ENCODE measurements at places on chromosomes 12 and 14.

DNA sequence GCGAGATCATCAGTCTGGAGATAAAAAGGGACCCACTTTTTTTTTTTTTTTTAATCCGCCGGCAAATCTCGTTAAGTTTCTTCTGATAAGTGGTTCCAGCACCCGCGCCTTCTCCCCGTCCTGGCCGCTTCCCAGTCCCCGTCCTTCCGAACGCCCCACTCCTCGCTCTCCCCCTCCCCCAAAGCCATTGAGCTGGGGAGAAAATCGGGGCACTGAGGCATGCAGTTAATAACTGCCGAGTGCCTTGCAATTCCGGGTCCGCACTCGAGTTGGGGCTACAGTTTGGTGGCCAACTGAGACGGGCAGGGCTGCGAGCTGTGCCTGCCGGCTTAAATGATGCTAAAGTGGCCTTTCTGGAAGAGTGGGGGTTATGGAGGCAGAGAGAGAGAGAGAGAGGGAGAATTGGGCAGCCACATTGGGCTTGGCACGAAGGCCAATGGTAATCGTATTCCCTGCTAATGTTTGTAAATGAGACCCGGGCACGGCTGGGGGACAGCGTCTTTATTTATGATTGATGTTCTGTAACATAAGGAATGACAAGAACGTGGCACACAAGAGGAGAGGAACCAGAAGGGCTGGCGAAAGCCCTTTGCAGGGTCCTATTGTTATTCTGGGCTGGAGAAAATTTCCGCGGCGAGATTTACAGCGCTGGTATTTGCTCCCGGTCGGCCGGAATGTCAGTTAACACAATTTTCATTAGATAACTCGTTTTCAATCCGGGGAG lies 115.4 kb upstream of the MYL2 start:
- DNase-seq: no peak

- DNase-seq: no peak
Observed at GRCh38 chr14:33393895-33394368, 455.3 kb downstream of the NPAS3 start.

- DNase-seq: no peak
Observed at GRCh38 chr12:60394665-60395064, 798.8 kb downstream of the SLC16A7 start.

DNA sequence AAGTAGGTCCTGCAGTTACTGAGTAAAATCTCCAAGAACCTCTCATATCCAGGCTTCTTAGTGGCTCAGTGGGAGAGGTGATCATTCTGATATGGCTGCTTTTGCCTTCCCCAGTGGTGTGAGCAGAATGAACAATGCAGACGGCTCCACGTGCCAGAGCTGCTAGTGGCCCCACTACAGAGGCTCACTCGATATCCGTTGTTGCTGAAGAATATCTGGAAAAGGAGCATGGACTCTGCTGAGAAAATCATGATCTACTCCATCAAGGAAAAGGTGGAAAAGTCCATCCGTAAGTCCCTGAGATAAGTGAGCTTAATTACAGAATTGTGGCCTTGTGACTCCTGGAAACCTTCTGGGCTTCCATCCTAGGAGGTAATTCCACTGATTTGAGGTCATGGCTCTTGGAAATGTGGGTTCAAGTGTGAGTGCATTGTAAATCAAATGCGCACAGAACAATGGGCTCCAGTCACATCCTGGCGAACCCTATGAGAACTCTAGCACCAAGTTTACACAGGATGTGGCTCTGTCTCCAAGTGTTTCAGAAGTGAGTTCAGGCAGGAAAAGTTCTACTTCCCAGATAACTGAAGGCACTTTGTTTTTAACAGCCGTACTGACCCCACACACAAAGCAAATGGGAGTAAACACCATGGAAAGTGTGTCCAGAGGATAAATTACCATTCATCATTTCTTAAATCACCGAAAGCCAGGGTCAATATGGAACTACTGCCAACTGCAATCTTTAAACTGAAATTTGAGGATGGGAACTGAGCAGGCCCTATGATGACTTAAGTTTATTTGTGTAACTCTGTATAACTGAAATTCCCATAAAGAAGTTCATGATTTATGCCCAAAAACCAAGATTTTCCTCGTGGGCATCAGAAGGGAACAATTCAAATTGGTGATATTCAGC lies 51.4 kb downstream of the PLEKHG7 start:
- no peak for DNase-seq

DNA sequence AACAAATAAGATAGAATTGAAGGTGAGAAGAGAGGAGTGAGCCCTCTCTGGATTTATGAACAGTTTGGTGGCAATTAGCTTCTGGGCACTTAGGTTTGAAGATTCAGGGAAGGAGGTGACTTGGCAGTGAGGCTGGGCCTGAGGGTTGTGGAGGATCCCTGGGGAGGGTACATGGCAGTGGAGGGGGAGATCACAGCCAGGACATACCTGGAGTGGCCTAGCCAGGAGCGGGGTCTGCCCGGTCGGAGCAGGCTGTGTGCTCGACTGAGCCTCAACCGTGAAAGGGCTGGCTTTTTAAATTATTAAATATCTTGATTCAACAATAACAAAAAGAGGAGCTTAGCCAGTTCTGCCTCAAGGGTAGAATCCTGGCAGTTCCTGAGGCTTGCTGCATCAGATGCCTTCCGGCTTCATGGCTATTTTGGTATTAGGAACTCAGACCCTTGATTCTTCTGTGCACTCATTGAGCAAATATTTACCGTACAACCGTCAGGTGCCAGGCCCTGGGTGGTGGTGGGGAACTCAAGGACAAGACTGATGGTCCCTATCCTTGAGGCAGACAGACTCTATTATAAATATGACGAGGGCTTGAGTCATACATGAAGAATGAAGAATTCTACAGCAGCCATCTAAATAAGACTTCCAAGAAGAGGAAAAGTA lies 73.4 kb downstream of the SPTB start:
- DNase-seq: no peak

- DNase-seq: no peak
Observed at GRCh38 chr14:105171004-105171673, 2.6 kb upstream of the JAG2 start.

DNA sequence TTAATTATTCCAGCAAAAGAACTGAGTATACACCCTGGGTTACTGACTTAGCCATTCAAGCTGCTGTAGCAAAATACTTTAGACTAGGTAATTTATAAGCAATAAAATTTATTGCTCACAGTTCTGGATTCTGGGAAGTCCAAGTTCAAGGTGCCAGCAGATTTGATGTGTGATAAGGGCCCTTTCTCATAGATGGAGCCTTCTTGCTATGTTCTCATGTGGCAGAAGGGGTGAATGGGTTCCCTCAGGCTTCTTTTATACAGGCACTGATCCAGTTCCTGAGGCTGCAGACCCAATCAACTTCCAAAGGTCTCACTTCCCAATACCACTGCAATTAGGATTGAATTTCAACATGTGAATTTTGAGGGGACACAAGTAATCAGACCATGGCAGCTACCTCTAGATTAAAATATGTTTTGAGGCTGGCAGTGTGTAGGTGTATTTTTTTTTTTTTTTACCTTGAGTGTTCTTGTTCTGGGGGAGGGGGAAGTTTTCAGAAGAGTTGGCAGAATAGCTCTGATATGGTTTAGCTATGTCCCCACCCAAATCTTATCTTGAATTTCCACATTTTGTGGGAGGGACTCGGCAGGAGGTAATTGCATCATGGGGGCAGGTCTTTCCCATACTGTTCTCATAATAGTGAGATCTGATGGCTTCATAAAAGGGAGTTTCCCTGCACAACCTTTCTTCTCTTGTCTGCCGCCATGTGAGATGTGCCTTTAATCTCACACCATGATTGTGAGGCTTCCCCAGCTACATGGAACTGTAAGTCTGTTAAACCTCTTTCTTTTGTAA lies 178.2 kb downstream of the RASSF9 start:
- DNase-seq: no peak

DNA sequence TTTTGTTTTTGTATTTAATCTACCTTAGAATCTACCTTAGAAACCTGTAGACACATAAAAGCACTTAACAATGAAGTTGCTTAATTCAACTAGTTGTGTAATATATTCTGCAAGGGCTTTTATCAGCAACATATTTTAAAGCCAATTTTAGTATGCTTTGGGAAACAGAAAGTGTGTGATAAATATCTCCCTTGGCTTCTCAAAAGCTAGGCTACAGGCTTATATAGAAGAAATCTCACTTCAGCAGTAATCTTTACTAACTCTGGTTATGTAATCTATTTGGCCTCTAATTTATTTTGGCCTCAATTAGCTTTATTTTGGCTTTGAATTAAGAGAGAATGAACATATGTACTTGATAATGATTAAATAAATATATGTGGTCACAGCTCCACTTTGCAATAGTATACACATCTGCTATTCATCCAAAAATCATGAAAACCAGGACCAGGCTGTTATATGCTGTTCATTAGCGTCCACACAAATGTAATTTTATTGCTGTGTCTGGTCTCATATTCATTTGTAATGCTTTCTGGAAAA lies 37.2 kb downstream of the LRP6 start:
- DNase-seq: no peak

DNA sequence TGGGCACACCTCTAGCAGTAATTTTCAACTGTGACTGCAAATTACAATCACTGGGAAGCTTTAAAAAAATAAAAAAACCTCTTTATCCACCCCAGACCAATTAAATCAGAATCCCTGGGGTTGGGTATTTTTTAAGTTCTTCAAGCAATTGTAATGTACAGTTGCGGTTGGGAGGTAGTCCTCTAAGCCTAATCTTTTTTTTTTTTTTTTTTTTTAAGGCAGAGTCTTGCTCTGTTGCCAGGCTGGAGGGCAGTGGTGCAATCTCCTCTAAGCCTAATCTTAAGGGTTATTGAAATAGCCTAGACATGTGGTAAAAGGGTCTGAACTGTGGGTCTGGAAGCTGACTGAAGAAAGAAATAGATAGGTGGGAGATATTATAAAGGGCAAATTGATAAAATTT lies 230.5 kb downstream of the AKAP6 start:
- DNase-seq: no peak
